Dermis lymphatic vessel endothelial cell (primary cell): ENCODE measurements at places on chromosomes 5 and 9. TPM values are rescaled to one million over a fixed set of nuclear protein-coding genes. Genes with fewer than 3 reads are reported as not detected.

The LCN9 gene
- not detected in 2 replicates for total RNA-seq

The F2RL2 gene
- total RNA-seq: under 0.01 and 0.11 TPM in 2 replicates

The SNX18 gene
- total RNA-seq: 11.2 and 18.4 TPM in 2 replicates

The PCDHAC2 gene
- total RNA-seq: 0.11 and 0.17 TPM in 2 replicates

The PCDHGA7 gene
- total RNA-seq: 0.65 and 1.4 TPM in 2 replicates

The TMC1 gene
- total RNA-seq: 0.22 and 0.34 TPM in 2 replicates

The HACD4 gene
- total RNA-seq: under 0.01 and 0.17 TPM in 2 replicates

The AGXT2 gene
- total RNA-seq: not detected in 2 replicates

The EPB41L4B gene
- total RNA-seq: 0.22 and 0.86 TPM in 2 replicates

The PCDHGB3 gene
- total RNA-seq: 2.6 and 4.3 TPM in 2 replicates

The GRPEL2 gene
- total RNA-seq: 43.9 and 57.2 TPM in 2 replicates

The NOL6 gene
- total RNA-seq: 9.1 and 12.3 TPM in 2 replicates

The MCTP1 gene
- 43.4 and 74.3 TPM in 2 replicates for total RNA-seq

The GGTA1 gene
- 11.1 and 12.1 TPM in 2 replicates for total RNA-seq

The WDR38 gene
- total RNA-seq: not detected in 2 replicates

The DMRT3 gene
- total RNA-seq: not detected in 2 replicates

The CCL21 gene
- 1.4 and 8.6 TPM in 2 replicates for total RNA-seq

The ENC1 gene
- total RNA-seq: 21.9 and 33.7 TPM in 2 replicates

The PTGES gene
- total RNA-seq: 0.09 and 0.65 TPM in 2 replicates

The SLC6A3 gene
- total RNA-seq: under 0.01 TPM in 1 of 2 replicates, not detected in the other

The PCA3 gene
- 0.11 and 0.17 TPM in 2 replicates for total RNA-seq
